ENCODE measurements at places on chromosomes 16 and 17. TPM values are rescaled to one million over a fixed set of nuclear protein-coding genes. Genes with fewer than 3 reads are reported as not detected.

GRCh38 chr16:9556949-9557665, 465.7 kb downstream of the HAPSTR1 start:
- DNase-seq = no peak

DNA sequence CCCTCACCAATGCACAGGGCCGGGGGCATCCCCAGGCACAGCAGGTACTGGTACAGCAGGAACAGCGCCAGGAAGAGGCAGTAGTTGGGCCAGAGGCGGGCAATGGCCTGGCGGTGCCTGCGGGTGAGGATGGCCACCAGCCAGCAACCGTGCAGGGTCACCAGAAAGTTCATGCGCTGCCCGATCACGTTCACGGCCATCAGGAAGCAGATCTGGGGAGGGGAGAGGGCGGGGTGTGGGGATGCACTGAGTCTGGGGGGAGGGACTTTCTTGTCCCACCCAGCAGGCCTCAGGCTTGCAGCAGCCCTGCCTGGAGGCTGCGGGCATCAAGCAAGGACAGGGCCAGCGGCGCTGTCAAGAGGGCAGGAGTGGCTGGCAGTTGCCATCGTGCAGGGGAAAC, 25.4 kb downstream of the CTU2 start:
- no peak for DNase-seq

- DNase-seq = no peak
Measured at GRCh38 chr17:34579979-34580684, 750 bp downstream of the TMEM132E start.

GRCh38 chr17:75048249-75048878, 1.3 kb downstream of the KCTD2 start:
- no peak for DNase-seq

DNA sequence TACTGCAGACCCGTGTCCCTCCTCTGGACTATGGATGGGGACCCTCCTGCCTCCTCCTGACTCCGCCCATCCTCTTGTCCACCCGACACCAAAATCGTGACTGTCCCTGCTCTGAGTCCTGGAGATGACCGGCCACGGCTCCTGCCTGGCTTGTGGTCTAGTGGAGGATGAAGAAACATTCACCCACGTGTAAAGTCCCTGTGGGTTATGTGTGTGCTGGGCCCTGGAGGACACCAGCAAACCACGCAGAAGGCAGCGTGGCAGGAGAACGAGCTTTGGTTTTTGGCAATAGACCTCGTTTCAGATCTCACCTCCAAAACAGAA, 11.9 kb downstream of the SPNS2 start:
- no peak for DNase-seq

DNA sequence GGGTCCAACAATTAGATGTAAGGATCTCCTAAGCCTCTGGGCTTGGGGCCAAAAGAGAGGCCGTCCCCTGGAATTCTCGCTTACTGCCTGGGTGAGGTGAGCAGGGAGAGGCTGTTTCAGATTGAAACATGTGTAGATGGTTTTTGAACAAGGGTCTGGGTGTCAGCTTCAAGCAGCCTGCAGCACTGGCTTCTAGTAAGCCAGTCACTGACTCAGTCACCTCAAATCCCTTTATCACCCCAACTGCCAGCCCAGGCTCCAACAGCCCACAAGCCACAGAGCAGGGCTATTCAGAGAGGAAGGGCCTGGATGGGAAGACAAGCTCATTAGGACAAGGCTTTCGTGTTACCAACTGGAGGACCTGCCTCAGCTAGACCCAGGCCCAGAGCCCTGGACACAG, 180.2 kb downstream of the CCT6B start:
- DNase-seq = no peak

- no peak for DNase-seq
Measured at GRCh38 chr17:58338454-58338840, 9.9 kb upstream of the TSPOAP1 start.

The RNF166 gene
- 47.5 TPM for total RNA-seq

The WSB1 gene
- 211 TPM for total RNA-seq

The SEC14L5 gene
- 1.1 TPM for total RNA-seq
